ENCODE measurements at places on chromosomes 12 and 14. TPM values are rescaled to one million over a fixed set of nuclear protein-coding genes. Genes with fewer than 3 reads are reported as not detected.

GRCh38 chr12:70962226-70962794 is 41.8 kb upstream of the PTPRR start:
- no peak for DNase-seq

GRCh38 chr12:94100990-94101737 is 47.2 kb upstream of the PLXNC1 start:
- peak; percentile 91 for DNase-seq

GRCh38 chr12:52561880-52562449 is 9.0 kb upstream of the KRT71 start:
- DNase-seq = no peak

- no peak for DNase-seq
Observed at GRCh38 chr14:64970776-64971477, 1.2 kb downstream of the RAB15 start.

- no peak for DNase-seq
Observed at GRCh38 chr14:101972126-101972866, 7.9 kb downstream of the DYNC1H1 start.

DNA sequence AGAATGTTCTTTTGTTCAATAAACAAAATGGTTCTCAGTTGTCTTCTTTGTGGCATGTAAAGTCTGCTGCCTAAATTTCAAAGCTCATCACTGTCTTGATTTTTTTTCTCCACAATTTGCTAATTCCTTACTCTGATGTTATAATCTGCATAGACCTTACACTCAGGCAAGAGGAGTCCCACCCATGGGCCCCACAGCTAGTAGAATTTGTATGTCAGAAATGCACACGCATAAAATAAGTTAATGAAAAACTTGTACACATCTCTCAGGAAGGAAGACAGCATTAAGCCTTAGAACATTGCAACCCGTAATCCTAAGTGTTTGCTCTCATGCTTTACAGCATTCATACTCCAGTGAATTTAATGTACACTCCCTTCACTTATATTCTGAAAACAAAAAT is 280.8 kb downstream of the ATXN7L3B start:
- DNase-seq = no peak

The NOVA1 gene
- total RNA-seq = 3.1 TPM

DNA sequence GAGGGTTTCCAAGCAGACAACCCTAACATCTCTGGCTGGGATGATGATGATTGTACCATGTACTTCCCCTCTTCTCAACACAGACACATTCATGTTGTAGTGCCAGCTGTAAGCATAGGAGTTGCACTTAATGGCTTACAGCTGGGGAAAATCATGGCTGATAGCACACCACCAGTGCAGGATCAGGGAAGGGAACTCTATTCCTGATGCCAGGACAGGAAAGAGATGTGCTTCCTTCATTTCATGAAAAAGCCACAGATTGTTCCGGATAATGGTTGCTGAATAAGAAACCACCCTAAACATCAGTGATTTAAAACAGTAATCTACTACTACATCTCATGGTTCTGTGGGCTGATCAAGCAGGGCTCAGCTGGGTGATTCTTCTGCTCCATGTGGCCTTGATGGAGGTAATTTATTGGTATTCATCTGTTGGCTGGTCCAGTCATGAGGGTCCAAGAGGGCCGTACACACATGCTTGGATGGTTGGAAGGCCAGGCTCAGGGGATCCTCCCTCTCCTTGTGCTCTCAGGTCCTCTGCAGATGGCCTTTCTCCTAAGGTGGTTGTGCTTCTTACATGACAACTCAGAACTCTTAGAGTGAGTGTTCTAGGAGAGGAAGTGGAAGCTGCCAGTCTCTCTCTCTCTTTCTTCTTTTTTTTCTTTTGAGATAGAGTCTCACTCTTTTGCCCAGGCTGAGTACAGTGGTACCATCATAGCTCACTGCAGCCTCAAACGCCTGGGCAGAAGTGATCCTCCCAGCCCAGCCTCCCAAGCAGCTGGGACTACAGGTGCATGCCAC is 16.5 kb downstream of the TRAF3 start:
- DNase-seq = no peak

GRCh38 chr14:36270191-36270590 is 50.2 kb downstream of the MBIP start:
- DNase-seq = no peak

- no peak for DNase-seq
Observed at GRCh38 chr12:28975564-28976340, 173.3 kb upstream of the FAR2 start.

GRCh38 chr12:109115758-109116610 is at the start of gene ACACB:
ACACB (plus strand) TSS chr12:109116587; CDS start chr12:109139406, 22,819 bp downstream.
- DNase-seq = no peak

GRCh38 chr14:34065690-34066391 is 115.0 kb upstream of the EGLN3 start:
- no peak for DNase-seq

DNA sequence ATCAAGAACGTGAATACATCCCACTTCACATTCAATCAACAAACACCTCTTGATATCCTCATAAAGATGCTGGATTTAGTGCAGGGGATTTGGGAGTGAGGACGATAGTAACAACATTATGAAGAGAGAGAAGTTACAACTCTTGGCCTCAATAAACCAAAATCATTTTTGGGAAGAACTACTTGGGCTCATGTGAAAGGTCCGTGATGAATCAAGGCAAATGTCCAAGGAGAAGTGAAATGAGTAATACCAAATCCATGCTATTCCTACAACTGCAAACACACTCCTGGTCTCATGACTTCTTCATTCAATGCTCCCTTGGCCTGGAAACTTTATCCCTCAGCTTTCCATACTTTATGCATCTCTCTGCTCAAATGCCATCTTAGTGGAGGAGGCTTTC is 162.0 kb upstream of the LMNTD1 start:
- no peak for DNase-seq

- DNase-seq = no peak
Observed at GRCh38 chr14:95189367-95190132, 32.2 kb upstream of the DICER1 start.

GRCh38 chr14:88852632-88853031 is 28.2 kb downstream of the TTC8 start:
- DNase-seq = no peak

The SOCS2 gene
- total RNA-seq = 31.9 TPM

The RIMBP2 gene
- 0.40 TPM for total RNA-seq

GRCh38 chr12:131764738-131765137 is 53.8 kb downstream of the SFSWAP start:
- DNase-seq = no peak

The DNAH10 gene
- 25.1 TPM for total RNA-seq

DNA sequence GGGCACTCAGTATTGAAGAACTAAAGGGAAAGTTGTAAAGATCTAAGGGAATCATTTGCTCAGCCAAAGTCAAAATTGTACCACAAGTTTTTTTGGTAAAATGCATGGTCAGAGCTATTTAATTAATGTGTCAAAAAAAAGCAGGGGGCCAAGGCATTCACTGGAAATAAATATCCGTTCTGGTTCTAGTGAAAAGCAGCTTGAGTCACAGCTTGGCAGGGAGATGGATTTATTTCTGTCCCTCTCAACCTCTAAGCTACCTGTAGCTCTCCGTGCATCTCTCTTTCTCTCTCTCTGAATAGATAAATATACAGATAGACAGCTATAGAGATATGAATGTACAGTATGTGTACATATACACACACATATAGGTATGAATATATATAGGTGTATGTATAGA is 554.4 kb upstream of the TMEM132C start:
- DNase-seq = no peak

The COL2A1 gene
- total RNA-seq = 0.34 TPM

DNA sequence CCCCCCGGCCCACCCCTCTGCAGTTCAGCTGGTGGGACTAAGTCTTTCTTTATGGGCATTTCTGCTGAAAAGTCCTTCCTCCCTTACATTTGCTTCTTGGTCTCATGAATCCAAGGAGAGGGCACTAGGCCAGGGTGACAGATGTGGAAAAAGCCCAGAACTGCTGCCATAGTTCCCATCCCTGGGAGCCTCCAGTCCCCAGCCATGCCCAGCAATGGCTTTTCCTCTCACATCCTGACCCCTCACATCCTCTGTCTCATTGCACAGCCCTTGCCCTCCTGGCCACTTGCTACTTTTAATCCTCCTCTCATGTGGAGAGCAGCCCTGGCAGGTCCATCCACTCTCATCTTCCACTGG is 122.5 kb downstream of the ZFP36L1 start:
- DNase-seq = peak; percentile 9

The CPM gene
- 301 TPM for total RNA-seq

The DENR gene
- 25.2 TPM for total RNA-seq

DNA sequence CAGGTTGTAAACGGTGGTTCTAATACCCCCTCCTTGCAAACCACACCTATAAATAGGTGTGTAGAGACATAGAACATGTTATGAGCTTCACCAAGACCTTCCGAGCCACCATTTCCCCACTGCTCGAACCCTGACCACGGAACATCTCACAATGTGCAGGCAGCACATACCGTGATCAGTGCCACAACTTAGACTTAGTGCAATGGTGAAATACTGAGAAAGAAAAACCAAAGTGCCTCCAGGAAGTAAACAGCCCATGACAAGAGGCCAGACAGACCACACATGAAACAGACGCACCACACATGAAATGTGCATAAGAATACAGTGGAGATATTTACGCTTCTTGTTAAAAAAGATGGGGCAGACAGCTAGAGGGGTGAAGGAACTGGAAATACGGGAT is 166.9 kb upstream of the CCND2 start:
- DNase-seq = no peak
